ENCODE measurements at places on chromosomes 5 and 9.

DNA sequence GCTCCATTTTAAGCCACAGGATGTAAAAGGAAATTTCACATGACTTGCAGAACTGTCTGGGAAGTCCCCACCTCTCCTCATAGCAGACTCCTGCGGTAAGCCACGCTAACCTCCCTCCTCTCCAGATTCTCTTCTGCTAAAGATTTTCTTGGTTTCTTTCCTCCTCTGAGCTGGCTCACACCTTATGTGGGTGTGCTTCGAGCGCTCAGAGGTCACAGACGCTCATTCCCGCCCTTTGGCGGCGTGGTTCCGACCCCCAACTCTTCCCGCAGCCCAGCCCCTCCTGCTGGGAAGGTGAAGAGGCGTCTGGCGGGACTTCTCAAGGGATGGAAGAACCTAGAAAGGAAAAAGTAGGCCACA, 32.9 kb upstream of the CDK20 start:
- DNase-seq, result no peak

DNA sequence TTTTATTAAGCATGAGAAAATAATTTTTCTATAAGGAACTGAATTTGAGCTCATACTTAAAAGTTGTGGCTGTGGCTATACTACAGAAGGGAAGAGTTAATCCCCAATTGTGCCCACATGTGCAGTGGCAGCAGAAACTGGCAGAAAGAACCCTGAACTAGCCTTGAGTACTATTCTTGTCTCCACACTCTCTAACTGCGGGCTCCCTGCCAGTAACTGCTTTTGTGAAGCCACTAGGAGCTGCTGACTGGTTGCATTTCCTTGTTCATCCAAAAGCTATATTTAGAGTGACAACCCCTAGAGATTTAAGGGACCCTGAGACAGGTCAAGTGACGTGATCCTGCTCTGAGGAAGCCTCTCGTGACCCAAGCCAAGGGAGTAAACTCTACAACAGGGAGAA, 238.6 kb downstream of the ELAVL2 start:
- no peak for DNase-seq

DNA sequence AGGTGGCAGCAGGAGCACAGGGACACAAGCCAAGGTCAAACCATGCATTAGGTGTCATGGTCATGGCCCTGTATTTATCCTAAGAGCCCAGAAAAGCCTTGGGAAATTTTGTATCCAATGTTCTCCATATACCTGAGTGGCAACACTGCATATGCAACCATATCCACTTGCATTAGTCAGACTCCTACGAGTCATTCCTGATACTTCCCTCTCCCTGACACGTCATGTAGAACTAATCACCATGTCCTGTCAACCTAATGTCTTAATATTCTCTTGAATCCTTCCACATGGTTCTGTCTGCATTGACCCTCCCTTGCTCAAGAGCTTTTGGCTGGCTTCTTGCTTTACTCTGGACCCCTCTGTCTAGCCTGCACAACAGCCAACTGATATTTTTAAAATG, 9.4 kb downstream of the SCGB3A2 start:
- DNase-seq, result no peak

- DNase-seq, result no peak
Measured at GRCh38 chr9:106958955-106959657, 96.1 kb downstream of the ZNF462 start.

- DNase-seq, result no peak
Measured at GRCh38 chr9:131214876-131215275, 61.4 kb downstream of the FAM78A start.

DNA sequence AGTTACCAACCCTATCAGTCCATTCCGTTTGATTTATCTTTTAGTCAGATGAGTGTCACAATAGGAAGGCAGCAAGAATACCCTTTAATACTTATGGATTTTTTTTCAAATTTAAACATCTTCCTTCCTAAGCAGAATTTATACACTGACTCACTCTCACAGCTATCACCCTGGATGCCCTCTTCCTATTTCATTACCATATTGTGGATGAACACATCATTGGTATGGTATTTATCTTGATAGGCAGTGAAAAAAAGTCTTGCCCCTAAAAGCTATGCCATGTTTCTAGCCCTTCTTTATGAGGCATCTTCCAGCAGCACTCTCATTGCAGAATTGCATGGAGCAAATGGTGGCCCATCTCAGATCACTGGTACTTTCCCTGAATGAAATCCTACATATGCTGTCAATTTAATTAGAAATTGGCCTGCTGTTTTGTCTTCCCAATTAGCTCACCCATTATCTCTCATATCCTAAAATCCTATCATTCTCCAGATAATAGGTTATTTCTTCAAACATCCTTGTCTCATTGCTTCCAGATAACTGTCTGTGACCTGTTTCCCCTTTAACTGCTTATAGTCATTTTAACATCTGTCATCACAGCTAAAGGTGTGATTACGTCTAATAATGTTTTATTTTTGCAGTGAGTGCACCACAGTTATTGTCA, 433.5 kb upstream of the POU5F2 start:
- DNase-seq, result no peak

GRCh38 chr9:75197561-75197960, 109.2 kb downstream of the OSTF1 start:
- DNase-seq, result no peak

- no peak for DNase-seq
Measured at GRCh38 chr5:15472116-15472515, 27.9 kb upstream of the FBXL7 start.

GRCh38 chr5:158847772-158848171, 251.9 kb downstream of the EBF1 start:
- no peak for DNase-seq

DNA sequence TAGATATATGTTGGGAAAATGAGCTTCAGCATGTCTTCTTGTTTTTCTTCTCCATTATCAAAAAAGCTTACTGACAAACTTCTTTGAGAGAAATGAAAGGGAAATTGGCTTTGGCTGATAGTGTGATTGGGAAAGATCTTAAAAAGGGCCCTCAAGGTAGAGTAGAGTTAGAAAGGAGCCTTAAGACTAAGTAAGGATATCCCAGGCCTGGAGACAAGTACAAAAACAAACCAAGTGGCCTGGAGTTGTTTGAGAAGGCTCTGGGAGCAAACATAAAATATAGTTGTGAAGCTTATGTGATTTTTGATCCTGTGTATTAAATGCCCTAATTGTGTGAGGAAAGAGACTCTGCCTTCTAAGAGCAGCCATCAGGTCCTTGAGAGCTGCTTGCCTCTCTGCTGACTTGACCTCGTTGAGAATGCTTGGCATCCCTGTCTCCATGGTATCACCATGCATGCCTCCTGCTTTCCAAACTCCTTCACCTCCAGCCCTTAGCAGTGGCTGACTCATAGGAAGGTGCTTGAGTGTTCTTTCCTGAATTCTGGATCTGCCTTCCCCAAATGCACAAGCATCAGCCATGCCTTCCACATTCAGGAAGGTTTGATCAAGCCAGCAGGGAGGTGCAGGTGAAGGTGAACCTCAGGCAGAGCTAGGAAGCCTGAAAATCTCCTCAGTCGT, 78.9 kb downstream of the SMARCA2 start:
- no peak for DNase-seq

DNA sequence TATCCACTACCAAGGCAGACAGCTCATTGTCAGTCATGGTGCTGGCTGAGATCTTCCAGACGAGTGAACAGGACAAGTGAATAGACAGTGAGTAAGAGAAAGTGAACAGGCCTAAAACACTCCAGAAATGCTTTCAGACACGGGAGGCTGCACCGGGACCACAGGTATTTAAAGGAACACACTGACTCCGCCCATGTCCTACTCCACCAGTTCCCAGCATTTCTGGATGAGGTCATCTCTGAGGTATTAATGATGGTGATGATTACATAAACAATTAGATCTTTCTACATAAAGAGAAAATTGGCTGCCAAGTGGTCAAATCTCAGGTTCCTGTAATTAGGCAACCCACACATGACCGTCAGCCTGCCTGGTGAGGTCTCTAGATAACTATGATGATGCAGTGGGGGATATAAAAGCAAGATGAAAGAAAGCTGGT, at the start of gene ACTBL2:
TSS of gene ACTBL2 (minus strand) at position 141 of the 436 bp plus-strand sequence. CDS start at position 37, 104 bp downstream.
- DNase-seq, result no peak

GRCh38 chr5:178740181-178740557, 9.7 kb upstream of the ZNF354A start:
- DNase-seq, result no peak

DNA sequence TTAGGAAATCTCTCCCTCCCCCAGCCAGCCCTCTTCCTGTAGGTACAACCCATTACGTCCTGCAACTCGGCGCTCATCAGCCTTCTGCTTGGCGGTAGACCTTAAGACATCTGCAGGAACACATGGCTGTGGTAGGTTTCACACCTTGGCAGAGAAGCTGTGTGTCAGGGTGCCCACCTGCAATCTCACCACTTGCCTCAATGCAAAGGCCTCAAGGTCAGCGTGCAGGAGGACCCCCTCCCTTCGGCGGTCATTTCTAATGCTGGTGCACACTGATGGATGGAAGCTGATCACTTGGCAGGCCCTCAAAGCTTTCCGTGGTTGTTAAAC, 67.3 kb downstream of the CRB2 start:
- no peak for DNase-seq

- no peak for DNase-seq
Measured at GRCh38 chr5:140855772-140856674, at the start of gene PCDHA10. Gene PCDHA10 (plus strand): TSS chr5:140855897. CDS start chr5:140856049, 152 bp downstream.

DNA sequence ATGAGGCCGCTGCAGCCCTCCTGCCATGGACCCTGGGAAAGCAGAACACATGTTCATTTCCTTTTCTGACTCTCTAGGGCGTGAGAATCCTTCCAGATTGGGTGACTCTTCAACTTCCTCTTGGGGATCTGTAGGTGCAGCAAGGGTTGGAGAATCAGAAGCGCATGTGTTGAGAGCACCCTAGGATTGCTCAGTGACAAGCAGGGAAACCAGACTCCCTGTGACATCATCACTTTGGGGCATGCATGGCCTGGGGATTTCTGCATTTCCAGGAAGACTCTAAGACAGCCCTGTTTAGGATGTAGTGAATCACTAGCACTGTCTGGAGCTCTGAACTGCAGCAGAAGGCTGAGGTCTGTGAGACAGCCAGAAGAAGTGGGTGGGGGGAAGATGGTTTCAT, 15.1 kb upstream of the LCP2 start:
- peak; percentile 59 for DNase-seq

- DNase-seq, result no peak
Measured at GRCh38 chr5:96474073-96474472, 41.0 kb upstream of the PCSK1 start.

GRCh38 chr9:114938687-114939575, 8.5 kb upstream of the TNFSF8 start:
- DNase-seq, result peak; percentile 16

- no peak for DNase-seq
Measured at GRCh38 chr9:126049896-126050604, 276.6 kb upstream of the MVB12B start.

DNA sequence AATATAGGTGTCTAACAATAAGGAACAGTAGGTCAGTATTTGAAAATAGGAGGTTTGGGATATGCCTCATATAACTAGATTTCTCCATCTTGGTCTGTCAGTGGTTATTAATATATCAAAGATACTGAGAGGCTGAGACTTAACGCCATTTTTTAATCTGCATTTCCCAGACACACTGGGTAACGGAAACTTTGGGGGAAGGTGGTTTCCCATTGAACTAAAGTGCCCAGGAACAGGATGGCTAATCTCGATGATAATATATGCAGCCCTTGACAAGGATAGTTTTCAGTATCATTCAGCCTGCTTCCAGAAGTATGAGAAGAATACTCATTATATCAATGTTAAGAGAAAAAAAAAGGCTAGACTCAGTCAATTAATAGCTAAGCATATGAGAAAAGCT, 30.7 kb downstream of the EFNA5 start:
- DNase-seq, result no peak

- peak; percentile 12 for DNase-seq
Measured at GRCh38 chr9:4117835-4118610, 181.8 kb downstream of the GLIS3 start.

- no peak for DNase-seq
Measured at GRCh38 chr5:133967124-133967523, 1.3 kb downstream of the C5orf15 start.

- no peak for DNase-seq
Measured at GRCh38 chr9:107932046-107932445, 442.5 kb upstream of the KLF4 start.

GRCh38 chr9:136582977-136583735, 37.3 kb upstream of the NOTCH1 start:
- DNase-seq, result no peak

- no peak for DNase-seq
Measured at GRCh38 chr5:88480245-88480644, 211.6 kb upstream of the TMEM161B start.

DNA sequence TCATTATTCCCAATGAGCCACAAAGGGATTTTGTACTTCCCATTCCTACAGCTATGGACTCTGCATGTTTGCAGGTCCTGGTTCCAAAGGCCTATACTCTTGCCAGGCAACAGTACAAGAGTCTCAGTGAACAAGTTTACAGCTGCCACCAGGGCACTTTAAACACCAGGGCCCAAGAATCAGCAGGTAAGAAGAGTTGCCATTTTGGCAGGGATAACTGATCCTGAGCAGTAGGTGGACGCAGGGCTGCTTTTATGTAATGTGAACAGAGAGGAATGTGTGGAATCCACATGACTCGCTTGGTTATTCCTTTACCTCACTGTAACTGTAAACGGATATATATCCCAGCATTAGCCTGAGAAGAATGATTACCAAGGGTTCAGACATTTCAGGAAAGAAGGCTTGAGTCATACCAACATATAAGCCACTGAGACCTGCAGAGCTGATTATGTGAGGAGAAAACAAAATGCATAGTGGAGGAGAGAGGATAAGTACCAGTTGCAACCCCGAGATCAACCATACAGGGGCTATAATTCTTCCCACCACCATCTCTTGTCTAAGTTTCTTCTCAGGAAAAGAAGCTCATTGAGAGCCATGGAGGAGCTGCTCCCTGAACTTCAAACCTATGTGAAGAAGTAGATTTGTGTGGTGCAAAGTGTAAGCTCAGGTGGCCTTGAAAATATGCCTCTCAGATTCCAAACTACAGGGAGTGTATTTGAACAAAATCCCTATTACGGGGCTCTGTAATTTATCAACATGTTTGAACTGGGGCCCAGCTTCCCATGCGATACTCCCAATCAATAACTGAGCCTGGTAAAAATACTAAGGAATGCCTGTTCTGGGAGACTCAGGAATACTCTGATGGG, 24.6 kb downstream of the RAPGEF6 start:
- DNase-seq, result no peak

DNA sequence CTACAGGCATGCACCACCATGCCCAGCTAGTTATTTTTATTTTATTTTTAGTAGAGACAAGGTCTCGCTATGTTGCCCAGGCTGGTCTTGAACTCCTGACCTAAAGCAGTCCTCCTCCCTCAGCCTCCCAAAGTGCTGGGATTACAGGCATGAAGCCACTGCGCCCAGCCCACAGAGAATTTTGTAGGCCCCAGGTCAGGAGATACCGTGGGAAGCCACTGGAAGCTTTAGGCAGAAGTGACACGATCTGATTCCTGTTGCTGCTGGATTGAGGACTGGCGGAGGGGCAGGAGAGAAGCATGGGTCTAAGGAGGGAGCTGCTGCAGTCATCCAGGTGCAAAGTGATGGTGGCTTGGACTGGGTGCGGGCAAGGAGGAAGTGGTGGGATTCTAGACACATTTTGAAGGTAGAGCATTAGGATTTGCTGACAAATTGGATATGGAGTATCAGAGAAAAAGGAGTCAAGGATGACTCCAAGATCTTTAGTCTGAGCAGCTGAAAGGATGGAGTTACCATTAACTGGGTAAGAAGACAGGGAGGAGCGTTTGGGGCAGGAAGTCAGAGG, 20.7 kb downstream of the TCF7 start:
- no peak for DNase-seq

- no peak for DNase-seq
Measured at GRCh38 chr9:90641884-90642487, 638 bp downstream of the DIRAS2 start.

GRCh38 chr9:133547116-133547515, 12.6 kb downstream of the ADAMTSL2 start:
- DNase-seq, result no peak

- no peak for DNase-seq
Measured at GRCh38 chr9:104960662-104961061, 32.7 kb upstream of the ABCA1 start.

Measured in central memory CD4-positive, alpha-beta T cell (primary cell).